ENCODE measurements at places on chromosomes 5 and 9.

- no peak for DNase-seq
These were observed 365.7 kb downstream of the SPATA31D1 start for GRCh38 chr9:82354279-82354659.

- DNase-seq = no peak
These were observed 75.2 kb upstream of the COX7C start for GRCh38 chr5:86542532-86542931.

GRCh38 chr9:125878164-125878631, 131.0 kb downstream of the PBX3 start:
- no peak for DNase-seq

DNA sequence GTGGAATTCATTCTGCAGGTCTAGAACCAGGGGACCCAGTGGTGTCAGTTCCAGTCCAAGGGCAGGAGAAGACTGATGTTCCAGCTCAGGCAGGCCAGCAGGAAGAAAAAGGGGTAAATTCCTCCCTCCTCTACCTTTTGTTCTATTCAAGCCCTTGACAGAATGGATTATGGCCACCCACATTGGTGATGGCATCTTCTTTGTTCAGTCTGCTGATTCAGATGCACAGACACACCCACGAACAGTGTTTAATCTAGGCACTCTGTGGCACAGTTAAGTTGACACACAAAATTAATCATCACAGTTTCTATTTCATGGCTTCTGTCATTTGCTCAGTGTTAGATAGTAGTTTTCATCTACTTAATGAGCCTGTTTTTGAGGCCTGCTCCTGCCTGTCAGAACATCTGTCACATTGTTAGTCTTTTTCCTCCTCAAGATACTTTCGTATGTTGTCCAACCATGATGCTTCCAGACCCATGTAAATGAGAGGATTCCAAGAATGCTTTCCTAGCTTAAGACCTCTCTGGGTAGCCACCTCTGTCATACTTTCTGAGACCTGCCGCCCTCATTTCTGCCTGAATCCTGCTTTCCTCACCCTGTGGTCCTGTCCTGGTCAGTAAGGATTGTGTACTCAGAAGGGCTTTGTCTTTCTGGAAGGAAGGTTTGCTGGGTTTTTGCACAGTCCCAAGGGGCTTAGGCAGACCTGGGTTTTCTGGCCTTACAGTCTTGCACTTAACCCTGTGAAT, 72.5 kb downstream of the SPIN1 start:
- no peak for DNase-seq

DNA sequence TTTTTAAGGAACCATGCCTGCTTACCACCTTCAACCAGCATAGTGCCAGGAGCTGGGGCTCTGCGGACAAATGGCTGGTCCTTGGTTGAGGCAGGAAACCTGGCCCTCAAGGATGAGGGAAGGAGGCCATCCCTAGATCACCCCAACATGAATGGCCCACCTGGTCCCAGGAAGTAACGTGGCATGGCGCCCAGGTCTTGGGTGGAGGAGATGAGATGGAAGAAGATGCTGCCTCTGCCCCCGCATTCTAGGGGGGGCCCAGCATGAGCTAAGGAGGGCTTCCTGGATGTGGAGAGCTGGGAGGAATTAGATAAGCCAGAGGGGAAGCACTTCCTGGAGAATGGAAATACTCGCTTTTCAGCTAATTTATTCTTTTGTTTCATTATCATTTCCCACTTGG, 95.0 kb downstream of the DAB2IP start:
- no peak for DNase-seq

DNA sequence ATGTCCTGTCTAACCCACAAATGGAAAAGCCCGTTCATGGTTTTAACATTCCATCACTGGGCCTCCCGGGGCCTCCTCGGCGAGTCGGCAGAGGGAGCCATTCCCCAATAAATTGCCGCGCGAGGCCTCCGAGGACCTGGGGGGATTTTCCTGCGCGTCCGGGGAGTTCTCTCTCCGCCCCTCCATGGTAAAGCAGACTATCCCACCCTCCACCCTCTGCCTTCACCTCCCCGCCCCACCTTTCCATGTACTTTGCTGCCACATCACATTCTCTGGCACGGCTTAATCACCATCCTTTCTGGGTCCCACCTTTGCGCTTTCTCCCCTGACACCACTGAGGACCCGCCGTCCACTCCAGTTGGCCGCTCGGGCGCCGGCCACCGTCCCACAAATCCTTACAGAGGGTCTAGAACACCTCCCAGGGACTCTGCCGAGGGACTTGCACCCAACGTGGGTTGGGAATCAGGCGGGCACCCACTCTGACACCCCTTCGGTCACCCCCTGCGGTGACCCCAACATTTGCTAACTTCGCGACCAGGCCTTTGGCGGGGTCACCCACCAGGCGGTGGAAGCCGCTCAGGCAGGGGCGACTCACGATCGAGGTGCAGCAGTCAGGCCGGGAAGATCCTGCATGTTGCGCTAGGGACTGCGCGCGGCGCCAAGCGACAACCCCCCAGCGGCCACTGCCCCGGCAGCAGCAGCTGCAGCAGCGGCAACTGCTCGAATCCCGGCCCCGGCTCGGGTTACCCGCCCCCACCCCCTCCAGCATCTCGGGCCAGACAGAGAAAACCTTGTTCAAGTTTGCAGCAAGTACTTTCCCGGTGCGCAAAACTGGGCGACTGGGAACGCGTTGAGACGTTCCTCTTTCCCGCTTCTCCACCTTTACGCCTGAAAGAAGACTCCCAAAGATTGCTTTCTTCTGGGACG, at the start of gene MEGF10:
Gene MEGF10, plus strand, starts transcription at position 778 of the 927 bp plus-strand sequence. CDS start 40,513 bp downstream, outside the sequence.
- peak; percentile 28 for DNase-seq

GRCh38 chr9:108698231-108698630, 157.6 kb downstream of the ACTL7B start:
- no peak for DNase-seq

- no peak for DNase-seq
These were observed 144.9 kb downstream of the GIN1 start for GRCh38 chr5:102975045-102975444.

DNA sequence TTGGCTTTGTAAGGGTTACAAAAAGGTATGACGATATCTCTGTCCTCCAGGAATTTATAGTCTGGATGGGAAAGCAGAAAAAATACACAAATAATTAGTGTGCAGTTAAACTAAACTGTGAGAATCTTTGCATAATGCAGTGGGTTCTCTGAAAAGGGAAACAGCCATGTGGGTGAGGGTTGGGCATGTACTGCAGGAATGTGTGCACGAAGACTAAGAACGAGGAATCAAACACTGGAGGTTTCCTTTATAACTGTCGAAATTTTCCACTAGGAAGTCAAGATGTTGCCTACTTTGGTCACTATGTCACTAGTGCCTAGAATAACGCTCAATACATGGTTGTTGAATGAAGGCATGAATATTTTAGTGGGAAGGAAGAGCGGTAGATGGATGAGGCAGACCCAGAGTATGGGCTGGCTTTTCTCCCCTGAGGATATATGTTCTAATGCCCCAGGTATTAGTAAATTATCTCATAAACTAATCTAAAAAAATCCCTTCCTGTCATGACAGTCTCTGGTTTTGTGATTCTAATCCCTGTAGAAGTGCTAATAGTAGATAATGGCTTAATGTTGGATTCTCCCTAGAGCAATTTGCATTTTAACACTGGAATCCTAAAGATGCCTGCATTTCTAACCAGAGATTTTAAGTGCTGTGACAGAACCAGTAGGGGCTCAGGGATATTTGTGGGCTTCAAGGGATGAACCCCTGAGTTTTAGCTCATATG, 227.3 kb downstream of the NMUR2 start:
- no peak for DNase-seq

- no peak for DNase-seq
These were observed 70.1 kb upstream of the STARD4 start for GRCh38 chr5:111582451-111582850.
